GM23338 (cell line): ENCODE measurements at places on chromosomes 2 and 18. TPM values are rescaled to one million over a fixed set of nuclear protein-coding genes. Genes with fewer than 3 reads are reported as not detected.

Gene STK25
- total RNA-seq: 275 and 304 TPM in 2 replicates

DNA sequence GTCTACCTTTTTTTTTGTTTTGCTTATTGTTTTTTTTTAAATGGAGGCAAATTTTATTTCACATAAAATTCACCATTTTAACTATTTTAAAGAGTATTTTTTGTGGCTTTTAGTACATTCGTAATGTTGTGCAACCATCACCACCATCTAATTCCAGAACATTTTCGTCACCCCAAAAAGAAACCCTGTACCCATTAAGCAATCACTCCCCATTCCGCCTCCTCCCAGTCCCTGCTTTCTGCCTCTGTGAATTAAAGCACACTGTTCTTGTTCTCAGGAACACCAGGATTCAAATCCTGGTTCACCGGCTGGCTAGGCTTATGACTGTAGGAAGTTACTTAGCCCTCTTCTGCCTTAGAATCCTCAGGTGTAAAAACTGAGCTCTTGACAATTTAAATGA, 36.9 kb upstream of the EPAS1 start:
- H3K4me1 ChIP-seq: no peaks in the 10 kb centered on the region
- DNase-seq: no peak
- H3K27me3 ChIP-seq: no peaks in the 10 kb centered on the region
- no peak overlapping the region for H3K27ac ChIP-seq
- H3K36me3 ChIP-seq: no peaks in the 10 kb centered on the region

- H3K27me3 ChIP-seq: no peaks in the 10 kb centered on the region
- H3K4me3 ChIP-seq: no peak overlapping the region
- DNase-seq: peak; percentile 17
- H3K36me3 ChIP-seq: no peaks in the 10 kb centered on the region
- H3K4me1 ChIP-seq: 0 out of 2 replicates have a peak, but pooled peaks cover 8% of the 10 kb centered on the region
Measured at GRCh38 chr2:104164721-104165252, 689.1 kb upstream of the POU3F3 start.

Gene SERPINB10
- not detected in 2 replicates for total RNA-seq

DNA sequence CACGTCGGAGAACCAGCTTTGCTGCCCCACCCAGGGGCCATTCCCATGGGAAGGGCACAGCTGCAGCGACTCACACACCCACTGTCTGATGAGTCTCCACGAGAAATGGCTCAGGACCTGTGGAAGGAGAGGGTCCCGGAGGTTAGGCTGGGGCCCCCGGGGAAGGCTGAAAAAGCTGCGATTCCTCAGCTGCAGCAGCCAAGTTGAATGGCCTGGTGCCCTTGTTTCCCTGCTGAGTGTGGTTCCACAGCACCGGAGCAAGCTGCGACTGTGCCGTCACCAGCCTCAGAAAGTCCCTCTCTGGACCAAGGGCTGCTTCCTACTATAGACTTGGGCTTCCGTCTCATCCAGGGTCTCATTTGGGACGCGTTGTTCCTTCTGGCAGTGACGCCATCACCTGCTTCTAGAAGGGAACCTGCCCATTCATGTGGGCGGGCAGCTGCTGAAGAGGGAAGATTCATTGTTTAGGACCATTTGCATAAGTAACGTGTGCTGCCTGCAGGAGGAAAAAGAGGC, 180.2 kb downstream of the INHBB start:
- H3K27ac ChIP-seq: no peak overlapping the region
- no peaks in the 10 kb centered on the region for H3K36me3 ChIP-seq
- DNase-seq: peak; percentile 56

Gene SAG
- not detected in 2 replicates for total RNA-seq

DNA sequence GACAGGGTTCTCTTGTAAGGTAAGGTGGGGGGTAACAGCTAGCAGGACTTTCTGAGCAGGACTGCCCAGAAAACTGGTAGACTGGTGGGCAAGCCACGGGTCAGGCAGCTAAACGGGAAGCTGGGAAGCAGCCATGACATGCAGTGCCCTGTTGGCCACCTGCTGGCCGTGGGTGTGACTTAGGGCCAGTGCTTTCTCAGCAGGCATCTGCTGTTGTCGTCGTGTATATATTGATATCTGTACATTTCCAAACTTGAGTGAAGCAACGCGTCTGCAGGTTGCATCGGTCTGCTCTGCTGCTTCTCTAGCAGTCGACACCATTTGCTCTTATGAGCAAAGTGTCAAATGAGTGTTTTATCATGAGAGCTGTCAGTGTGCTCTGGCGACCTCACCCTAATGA, 31.0 kb downstream of the COA5 start:
- H3K27me3 ChIP-seq: no peaks in the 10 kb centered on the region
- H3K36me3 ChIP-seq: no peaks in the 10 kb centered on the region
- no peak for DNase-seq
- H3K27ac ChIP-seq: no peak overlapping the region
- no peaks in the 10 kb centered on the region for H3K4me1 ChIP-seq

DNA sequence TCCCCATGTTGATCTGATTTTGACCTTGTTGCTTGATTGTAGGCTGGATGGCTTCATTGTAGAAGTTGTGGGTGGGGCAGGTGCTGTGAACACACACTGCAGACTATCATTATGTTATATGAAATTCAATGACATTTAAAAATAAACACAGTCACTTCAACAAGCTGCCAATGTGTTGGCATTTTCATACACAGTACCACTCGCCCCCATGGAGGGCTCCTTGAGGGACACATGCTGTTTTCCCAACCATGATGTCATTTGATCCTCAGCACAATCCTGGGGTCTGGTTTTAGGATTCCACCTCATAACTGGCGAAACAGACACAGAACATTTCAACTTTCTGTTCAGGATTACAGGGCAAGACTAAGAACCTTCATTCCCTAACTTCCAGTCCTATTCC, 86.9 kb downstream of the ZCCHC2 start:
- no peak overlapping the region for H3K27ac ChIP-seq
- no peaks in the 10 kb centered on the region for H3K36me3 ChIP-seq
- no peaks in the 10 kb centered on the region for H3K27me3 ChIP-seq

DNA sequence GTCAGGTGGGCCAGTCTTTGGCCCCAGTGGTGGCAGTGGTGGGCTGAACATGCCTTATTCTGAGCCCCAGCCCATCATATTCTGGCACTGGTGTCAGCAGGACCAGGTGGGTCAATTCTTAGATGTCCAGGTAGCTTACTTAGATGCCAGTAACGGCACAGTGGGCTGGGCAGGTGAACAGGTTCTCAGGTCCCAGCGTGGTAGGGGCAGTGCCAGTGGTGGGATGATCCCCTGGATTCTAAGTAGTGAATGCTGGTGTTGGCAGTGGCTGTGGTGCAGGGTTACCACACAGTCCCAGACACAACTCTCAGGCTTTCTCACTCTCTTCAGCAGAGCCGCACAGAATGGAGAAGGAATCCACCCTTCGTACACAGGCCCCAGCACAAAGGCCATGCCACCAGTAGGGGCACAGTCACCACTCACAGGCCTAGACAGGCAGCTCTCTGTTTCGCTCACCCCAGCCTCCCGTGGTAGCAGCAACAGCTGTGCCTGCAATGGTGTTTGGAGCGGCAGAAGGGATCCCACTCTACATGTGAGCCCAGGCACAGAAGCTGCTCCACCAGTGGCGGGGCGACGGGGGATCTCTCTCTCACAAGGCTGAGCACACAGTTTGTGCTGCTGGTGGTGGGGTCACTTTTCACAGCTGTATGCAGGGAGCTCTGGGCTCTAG, 97.3 kb downstream of the ANKRD12 start:
- no peaks in the 10 kb centered on the region for H3K36me3 ChIP-seq
- no peaks in the 10 kb centered on the region for H3K27me3 ChIP-seq
- peak; percentile 54 for DNase-seq
- no peaks in the 10 kb centered on the region for H3K4me1 ChIP-seq
- H3K4me3 ChIP-seq: no peak overlapping the region
- H3K27ac ChIP-seq: no peak overlapping the region

Gene SPC25
- 23.4 and 24.7 TPM in 2 replicates for total RNA-seq

Gene SERPINB2
- total RNA-seq: not detected in 2 replicates

Gene CFC1
- total RNA-seq: not detected in 2 replicates

Gene SERPINB11
- total RNA-seq: not detected in 2 replicates

DNA sequence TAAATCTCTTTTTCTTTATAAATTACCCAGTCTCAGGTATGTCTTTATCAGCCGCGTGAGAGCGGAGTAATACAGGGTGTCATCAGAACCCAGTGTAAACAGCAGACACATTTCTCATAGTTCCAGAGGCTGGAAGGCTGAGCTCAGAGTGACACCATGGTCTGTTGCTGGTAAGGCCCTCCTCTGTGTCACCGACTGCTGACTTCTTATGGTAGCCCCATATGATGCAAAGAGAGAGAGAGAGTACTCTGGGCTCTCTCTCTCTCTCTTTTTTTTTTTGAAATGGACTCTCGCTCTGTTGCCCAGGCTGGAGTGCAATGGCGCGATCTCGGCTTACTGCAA, 60.0 kb downstream of the SNORC start:
- no peaks in the 10 kb centered on the region for H3K36me3 ChIP-seq
- H3K27ac ChIP-seq: no peak overlapping the region
- no peak overlapping the region for H3K4me3 ChIP-seq
- no peak for DNase-seq
- peaks cover 24% of the 10 kb centered on the region for H3K4me1 ChIP-seq
- peaks cover 62% of the 10 kb centered on the region for H3K27me3 ChIP-seq

- no peaks in the 10 kb centered on the region for H3K27me3 ChIP-seq
- peak; percentile 3 for DNase-seq
- no peaks in the 10 kb centered on the region for H3K4me1 ChIP-seq
Measured at GRCh38 chr18:71849407-71849806, 694.7 kb downstream of the CBLN2 start.

Gene IL1F10
- total RNA-seq: not detected in 2 replicates

GRCh38 chr2:157320409-157320808, 5.2 kb downstream of the ERMN start:
- peaks cover 30% of the 10 kb centered on the region for H3K4me1 ChIP-seq
- H3K36me3 ChIP-seq: no peaks in the 10 kb centered on the region
- no peak for DNase-seq
- no peak overlapping the region for H3K4me3 ChIP-seq
- H3K27ac ChIP-seq: no peak overlapping the region

GRCh38 chr2:121810959-121811853, 55.8 kb downstream of the TSN start:
- peak; percentile 90 for DNase-seq
- no peak overlapping the region for H3K4me3 ChIP-seq
- no peaks in the 10 kb centered on the region for H3K36me3 ChIP-seq
- H3K27me3 ChIP-seq: no peaks in the 10 kb centered on the region
- H3K4me1 ChIP-seq: peaks cover 10% of the 10 kb centered on the region

- H3K4me1 ChIP-seq: peaks cover 13% of the 10 kb centered on the region
- no peak for DNase-seq
- H3K36me3 ChIP-seq: no peaks in the 10 kb centered on the region
- no peak overlapping the region for H3K27ac ChIP-seq
- no peak overlapping the region for H3K4me3 ChIP-seq
Measured at GRCh38 chr2:222736924-222737323, 65.5 kb downstream of the MOGAT1 start.
